ENCODE measurements at places on chromosomes 12 and 14.

DNA sequence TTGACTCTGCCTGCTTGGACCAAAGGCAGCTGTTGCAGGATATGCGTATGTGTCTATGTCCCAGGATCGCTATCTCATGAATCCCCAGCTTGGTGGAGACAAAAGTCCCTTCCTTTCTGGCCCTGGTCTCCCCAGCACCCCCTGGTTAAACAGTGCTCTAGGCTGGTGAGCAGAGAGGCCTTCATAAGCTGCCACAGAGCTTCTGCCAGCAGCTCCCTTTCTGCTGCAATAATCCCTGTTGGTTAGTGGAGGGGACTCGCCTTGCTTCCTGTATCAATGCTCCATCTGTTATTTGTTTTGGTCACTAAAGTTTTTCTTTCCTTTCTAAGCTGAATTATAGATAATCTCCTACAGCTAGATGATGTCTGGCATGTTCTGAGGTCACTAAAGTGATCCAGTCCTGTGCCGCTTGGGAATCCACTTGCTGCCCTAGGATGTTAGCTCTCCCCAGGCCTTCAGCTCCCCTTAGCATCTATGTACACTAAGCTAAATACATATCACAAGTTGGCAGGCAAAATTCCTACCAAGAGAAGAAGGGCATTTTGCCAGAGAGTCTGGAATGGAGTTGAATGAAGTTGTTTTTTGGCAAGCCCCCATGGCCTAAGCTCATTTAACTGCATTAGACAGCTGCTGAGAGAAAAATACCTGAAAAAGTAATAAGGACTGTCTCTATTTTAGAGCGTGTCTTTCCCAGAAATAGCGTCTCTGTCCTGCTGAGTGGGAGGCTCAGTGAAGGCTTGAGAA lies 47.8 kb downstream of the RDH12 start:
- no peak for DNase-seq

- DNase-seq: no peak
Observed at GRCh38 chr14:20792556-20792955, 10.1 kb downstream of the RNASE1 start.

GRCh38 chr14:105064721-105065143 lies 498 bp downstream of the GPR132 start:
- DNase-seq: peak; percentile 70

- no peak for DNase-seq
Observed at GRCh38 chr14:53432378-53432802, 279.3 kb upstream of the DDHD1 start.

- DNase-seq: no peak
Observed at GRCh38 chr12:124520265-124520701, 47.1 kb downstream of the NCOR2 start.

- DNase-seq: no peak
Observed at GRCh38 chr14:105938959-105939358, 412.6 kb downstream of the TMEM121 start.

DNA sequence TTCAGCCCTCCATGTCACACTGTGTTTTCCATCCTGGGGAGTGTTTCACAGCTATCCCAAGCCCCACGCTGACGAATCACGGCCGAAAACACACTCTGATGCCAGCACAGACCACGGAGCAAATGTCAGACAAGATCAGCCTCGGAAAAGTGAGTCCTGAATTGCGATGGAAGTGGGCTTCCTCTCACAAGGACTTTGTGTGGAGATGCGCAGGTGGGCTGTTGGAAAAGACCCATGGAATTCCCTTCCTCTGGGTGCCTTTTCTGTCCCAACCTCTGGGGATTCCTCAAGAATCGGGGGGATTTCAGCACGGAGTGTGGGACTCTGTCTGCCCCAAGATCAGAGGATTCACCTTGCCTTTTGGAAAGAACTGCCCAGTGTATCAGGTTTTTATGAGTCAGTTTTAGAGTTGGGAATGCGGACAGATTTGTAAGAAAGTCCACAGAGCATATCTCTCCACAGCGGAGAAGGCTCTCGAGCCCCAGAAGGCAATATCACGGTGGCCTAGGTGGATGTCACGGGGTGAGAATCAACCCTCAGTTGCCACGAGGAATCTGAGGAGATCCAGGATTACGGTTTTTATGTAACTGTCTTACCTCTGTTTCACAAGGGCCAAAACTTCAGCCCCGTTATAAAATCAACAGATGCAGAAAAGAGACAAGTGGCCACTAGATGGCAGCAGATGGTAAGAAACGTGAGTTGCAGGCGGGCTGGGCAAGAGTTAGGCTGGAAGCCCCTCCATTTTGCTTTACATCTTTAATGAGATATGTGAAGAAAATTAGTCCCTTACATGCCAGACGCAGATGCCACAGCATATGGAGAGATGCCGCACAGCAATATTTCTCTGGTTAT lies 201.9 kb downstream of the DAD1 start:
- no peak for DNase-seq

- DNase-seq: no peak
Observed at GRCh38 chr14:61125867-61126572, 145.0 kb downstream of the SLC38A6 start.

DNA sequence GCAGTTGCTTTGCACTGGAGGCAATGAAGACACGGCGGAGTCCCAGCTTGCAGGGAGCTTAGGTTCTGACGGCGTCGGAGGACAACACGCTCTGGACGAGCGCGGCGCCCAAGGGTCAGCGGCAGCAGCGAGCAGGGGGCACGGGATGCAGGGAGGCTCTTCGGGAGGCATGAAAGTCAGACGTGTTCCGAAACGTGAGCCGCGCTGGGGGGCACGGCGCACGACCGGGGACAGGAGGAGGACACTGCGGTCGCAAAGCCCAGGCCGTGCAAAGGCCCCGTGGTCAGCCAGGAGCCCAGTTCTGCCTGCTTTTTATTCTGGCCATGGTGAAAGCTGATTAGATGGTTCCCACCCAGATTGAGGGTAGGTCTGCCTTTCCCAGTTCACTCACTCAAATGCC lies 294.6 kb downstream of the SNAPC1 start:
- DNase-seq: no peak

GRCh38 chr12:108826807-108827721 lies 30.3 kb downstream of the SSH1 start:
- DNase-seq: no peak

GRCh38 chr12:75632442-75632841 lies 121.0 kb upstream of the KRR1 start:
- DNase-seq: no peak

All from activated CD8-positive, alpha-beta T cell treated with anti-CD3 and anti-CD28 coated beads for 36 hours (primary cell).